CD4-positive, alpha-beta T cell treated with Interleukin-4 for 4 hours (primary cell): ENCODE measurements at places on chromosomes 7 and 10.

GRCh38 chr10:58952747-58953466 lies 223.5 kb upstream of the PHYHIPL start:
- DNase-seq, result peak; percentile 3

GRCh38 chr7:45435846-45436245 lies 138.3 kb upstream of the ADCY1 start:
- no peak for DNase-seq

GRCh38 chr10:88840881-88841280 lies 10.8 kb downstream of the ANKRD22 start:
- no peak for DNase-seq

GRCh38 chr7:24779283-24779655 lies 22.0 kb upstream of the GSDME start:
- no peak for DNase-seq
